Thoracic aorta endothelial cell (primary cell): ENCODE measurements at places on chromosomes 11 and 22. TPM values are rescaled to one million over a fixed set of nuclear protein-coding genes. Genes with fewer than 3 reads are reported as not detected.

The FBXO7 gene
- total RNA-seq = 85.1 and 93.6 TPM in 2 replicates

The BTBD18 gene
- not detected in 2 replicates for total RNA-seq

The ETS1 gene
- 96.7 and 108 TPM in 2 replicates for total RNA-seq

The MS4A12 gene
- total RNA-seq = not detected in 2 replicates

The SCARF2 gene
- 13.8 and 20.9 TPM in 2 replicates for total RNA-seq

The ADAMTS8 gene
- not detected in 2 replicates for total RNA-seq

The SLC22A25 gene
- not detected in 2 replicates for total RNA-seq

The SCGB2A2 gene
- not detected in 2 replicates for total RNA-seq

The MRPL16 gene
- 52.3 and 52.4 TPM in 2 replicates for total RNA-seq

The CDC42BPG gene
- total RNA-seq = 0.13 and 0.22 TPM in 2 replicates

The SEC14L2 gene
- 37.0 and 38.5 TPM in 2 replicates for total RNA-seq

The DEFB131B gene
- total RNA-seq = not detected in 2 replicates

The RTN4RL2 gene
- total RNA-seq = 0.22 and 0.27 TPM in 2 replicates
